ENCODE measurements at places on chromosomes 2 and 18.

DNA sequence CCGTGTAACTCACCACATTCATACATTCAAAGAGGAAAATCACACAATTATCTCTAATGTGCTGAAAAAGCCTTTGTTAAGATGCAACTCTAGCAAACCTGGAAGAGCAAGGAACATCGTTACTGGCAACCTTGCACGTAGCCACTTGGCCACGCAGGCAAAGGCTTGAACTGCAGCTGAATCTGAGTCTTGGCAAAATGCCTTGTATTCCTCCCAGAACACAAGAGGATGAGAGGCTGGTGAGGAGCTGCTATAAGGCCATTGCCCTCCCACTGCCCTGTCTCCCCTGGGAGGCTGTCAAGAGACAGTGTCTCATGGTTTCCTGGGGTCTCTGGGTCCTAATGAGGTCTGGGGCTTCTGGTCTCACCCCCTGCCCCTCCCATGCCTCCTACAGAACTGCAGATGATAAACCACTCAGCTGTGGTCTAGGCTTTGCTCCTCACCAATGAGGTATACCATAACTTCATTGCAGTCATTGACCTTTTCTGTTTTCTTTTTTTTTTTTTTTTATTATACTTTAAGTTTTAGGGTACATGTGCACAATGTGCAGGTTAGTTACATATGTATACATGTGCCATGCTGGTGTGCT lies 141.4 kb downstream of the SPP2 start:
- no peak for DNase-seq

GRCh38 chr2:151576080-151576479 lies 158.2 kb downstream of the NEB start:
- no peak for DNase-seq

- no peak for DNase-seq
Measured at GRCh38 chr2:10520154-10520553, 72.0 kb upstream of the ODC1 start.

DNA sequence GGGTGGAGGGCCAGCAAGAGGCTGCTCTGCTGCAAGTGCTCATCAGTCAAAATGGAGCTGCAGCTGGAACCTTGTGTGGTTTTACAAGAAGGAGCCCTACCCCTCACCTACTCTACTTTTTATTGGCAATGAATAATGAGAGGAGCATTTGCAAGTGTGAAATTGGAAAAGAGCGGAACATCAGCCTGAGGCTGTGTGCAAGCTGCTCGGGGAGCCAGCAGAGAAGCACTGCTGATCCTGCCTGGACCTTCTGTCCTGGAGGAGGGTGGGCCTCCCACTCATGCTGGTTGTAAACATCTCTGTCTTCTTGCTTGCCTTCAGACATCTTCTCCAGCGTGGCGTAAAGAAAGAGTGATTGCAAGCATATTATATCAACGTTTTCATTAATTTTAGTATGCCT lies 256.2 kb downstream of the DLGAP1 start:
- DNase-seq: no peak

- DNase-seq: no peak
Measured at GRCh38 chr2:146523196-146523595, 1321.6 kb upstream of the ACVR2A start.

DNA sequence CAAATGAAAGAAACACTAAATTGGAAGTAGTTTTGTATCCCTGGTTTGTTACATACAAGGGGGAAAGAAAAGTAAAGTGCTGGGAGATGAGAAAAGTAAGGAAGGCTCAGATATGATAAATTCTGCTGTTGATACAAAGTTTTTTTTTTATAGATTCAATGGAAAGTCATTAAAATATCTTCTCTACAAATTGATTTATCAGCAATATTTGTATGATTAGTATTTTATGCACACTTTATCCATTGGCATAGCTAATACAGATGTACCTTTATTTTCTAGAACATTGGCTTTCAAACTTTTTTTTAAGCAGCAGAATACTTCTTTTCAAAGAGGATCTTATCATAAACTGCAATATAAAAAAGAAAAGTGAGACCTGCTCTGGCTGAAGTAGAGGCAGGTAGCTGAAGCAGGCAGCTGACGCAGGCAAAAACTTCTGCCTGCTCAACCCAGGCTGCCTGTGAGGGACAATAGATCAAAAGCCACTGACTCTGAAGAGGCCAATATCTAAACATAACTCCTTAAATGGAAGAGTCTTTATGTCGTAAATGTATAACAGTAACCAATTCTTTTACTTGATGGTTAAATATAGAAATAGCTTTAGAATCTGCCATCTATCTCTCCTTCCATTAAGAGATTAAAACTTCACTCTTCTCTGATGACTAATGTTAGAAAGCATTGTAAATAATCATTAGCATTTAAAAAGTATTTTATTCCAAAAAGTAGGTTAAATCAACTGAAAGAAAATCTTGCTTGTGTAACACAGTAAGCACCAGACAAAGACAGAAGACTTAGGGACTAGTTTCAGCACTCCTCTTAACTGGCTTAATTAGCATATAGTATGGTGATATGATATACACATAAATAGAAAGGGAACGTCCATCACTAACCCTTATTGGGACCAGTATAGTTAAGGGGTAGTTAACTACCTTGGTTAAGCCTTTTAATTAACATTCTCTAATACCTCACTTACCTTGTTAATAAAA lies 174.2 kb downstream of the SLC39A10 start:
- DNase-seq: no peak

GRCh38 chr18:32019251-32019948 lies 775 bp downstream of the RNF125 start:
- peak; percentile 13 for DNase-seq

DNA sequence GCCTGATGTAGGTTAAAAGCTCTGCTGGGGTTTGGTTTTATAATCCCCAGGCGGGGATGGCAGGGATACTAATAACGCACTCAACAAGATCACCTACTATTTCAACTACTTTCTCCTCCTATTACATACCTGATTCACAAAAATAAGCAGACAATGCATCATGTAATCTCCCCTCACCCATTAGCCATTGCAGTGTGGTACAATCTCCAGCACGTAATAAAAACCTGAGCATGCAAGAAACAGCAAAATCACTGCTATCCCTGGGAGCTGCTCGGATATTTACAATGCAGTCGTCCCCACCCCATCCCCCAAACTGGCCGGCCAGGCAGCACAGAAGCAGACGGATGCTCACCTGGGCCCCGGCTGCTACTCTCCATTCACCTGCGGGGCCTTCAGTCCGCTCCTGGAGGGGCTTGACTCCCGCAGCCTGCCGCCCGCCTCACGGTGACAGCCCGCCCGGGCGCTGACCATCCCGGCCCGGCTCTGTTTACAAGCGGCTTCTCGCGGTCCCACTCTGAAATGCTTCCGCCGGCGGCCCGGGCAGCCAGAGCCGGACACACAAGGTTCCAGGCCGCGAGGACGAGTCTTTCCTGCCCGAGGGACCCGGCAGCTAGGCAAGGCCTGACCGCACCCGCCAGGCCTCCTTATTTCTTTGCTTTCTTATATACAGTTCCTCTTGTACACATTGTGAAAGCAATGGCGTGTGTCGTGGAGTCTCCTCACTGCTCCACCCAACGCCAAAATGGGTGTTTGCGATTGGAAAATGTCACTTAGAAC lies at the start of gene PLEKHM3:
Gene PLEKHM3 (minus strand): TSS at position 491 of the 777 bp plus-strand sequence. CDS start 23,888 bp downstream, outside the sequence.
- DNase-seq: peak; percentile 52

DNA sequence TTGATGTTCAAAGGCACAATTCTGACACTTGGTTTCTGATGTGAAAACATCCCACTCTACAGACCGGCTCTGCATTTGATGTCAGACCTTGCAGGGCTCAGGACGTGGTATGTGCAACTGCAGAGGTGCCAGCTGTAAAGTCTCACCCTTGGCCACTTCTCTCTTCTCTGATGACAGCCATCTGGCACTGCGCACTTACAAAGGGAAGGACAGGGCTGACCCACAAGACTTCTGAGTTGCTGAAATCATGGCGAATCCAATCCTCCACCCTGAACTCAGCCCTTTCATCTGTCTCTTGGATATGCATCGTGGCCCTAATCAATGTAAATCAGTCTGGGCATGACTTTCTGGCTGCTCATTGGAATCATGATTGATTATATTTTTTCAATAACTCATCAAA lies 82.5 kb downstream of the SEPTIN10 start:
- no peak for DNase-seq

GRCh38 chr2:36395866-36396265 lies 40.3 kb downstream of the CRIM1 start:
- no peak for DNase-seq

- no peak for DNase-seq
Measured at GRCh38 chr2:21420553-21421335, 297.0 kb downstream of the TDRD15 start.

- no peak for DNase-seq
Measured at GRCh38 chr2:230591850-230592249, 120.8 kb upstream of the CAB39 start.

GRCh38 chr18:33761363-33761762 lies 183.3 kb downstream of the ASXL3 start:
- DNase-seq: no peak
